ENCODE measurements at places on chromosomes 5 and 9. TPM values are rescaled to one million over a fixed set of nuclear protein-coding genes. Genes with fewer than 3 reads are reported as not detected.
A peak's percentile ranks its signal among the peaks of the same experiment; 100 is the strongest.

GRCh38 chr5:174327317-174327864 lies 281.9 kb downstream of the NSG2 start:
- DNase-seq, result peak; percentile 80

GRCh38 chr9:110846215-110846614 lies 177.6 kb downstream of the MUSK start:
- no peak for DNase-seq

- DNase-seq, result no peak
Measured at GRCh38 chr5:24819841-24820240, 175.1 kb upstream of the CDH10 start.

MORN5 gene
- not detected for total RNA-seq

DNA sequence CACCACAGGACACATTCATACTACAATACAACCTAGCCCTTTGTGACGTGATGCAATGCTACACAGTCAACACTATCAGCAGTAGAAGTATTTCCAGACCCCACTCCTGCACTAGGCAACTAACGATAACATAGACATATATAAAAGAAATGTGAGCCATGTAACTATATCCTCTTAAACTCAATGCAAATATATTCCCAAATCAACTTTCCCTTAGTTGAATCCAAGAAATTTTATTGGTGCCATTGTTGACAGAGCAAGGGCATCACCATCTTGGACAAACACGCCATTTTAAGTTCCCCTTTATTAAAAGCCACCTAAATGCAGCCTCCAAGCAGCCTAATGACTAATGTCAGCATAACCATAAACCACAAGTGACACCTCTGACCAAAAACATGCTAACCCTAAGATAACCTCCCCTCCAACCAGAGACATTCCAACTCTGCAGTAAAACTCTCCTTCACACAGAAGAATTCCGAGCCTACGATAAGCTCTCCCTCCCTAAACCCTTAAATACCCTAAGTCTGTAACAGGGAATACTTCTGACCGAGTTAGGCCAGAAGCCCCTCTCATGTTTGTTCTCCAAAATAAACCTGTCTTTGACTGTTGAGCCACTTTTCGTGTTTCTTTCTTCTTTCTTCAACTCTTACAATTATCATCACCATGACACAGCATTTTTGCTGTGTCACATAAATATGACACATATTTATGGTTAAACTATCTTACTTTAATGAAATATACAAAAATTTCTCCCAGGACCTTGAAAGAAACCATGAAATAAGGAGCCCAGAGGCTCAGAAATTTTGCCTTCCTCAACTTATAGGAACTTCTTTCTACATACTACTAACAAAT lies 1497.8 kb downstream of the EFNA5 start:
- DNase-seq, result no peak

PCDHA9 gene
- not detected for total RNA-seq
